ENCODE measurements at places on chromosomes 13 and 19. TPM values are rescaled to one million over a fixed set of nuclear protein-coding genes. Genes with fewer than 3 reads are reported as not detected.

DNA sequence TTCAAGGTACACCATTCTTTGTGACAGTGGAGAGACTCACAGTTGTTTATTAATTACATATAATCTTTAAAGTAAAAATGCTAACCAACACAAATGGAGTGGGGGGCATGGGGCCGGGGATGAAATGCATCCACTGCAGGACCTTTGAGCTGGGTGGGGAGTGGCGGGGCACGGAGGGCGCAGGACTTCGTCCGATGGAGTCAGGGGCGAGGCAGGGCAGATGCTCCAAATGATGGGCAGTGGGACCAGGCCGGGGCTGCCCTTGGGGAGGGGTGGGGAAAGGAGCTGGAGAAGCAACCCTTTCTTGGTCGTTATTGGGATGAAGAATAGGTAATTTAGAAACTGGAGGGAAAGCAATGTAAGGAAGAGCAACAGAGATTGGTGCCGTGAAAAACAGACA, 220.0 kb downstream of the TEX29 start:
- DNase-seq = no peak

DNA sequence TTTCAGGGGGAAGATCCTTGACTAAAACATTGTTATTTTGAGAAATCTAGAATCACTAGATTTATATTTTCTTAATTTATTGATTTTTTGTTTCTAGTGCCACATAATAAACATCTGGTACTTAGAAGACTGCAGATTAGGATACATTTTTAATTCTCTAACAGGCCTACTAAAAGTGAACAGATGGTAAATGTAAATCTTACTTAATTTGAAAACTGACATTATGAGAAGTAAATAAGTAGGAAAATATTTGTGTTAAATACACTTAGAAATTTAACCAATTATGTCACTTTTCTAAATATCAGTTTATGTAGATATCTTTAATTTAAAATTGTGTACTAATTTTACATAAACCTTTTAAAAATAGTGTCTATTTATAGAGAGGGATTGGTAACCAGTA, 2255.6 kb upstream of the PCDH20 start:
- DNase-seq = no peak

DNA sequence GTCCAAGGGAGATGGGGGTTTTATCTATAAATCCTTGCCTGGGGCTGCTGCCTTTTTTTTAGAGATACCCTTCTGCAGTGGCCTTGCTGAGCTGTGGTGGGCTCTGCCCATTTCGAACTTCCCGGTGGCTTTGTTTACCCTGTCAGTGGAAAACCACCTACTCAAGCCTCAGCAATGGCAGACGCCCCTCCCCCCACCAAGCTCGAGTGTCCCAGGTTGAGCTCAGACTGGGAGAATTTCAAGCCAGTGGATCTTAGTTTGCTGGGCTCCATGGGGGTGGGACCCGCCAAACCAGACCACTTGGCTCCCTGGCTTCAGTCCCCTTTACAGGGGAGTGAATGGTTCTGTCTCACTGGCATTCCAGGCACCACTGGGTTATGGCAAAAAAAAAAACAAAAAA, 21.6 kb downstream of the LGALS13 start:
- no peak for DNase-seq

- peak; percentile 87 for DNase-seq
Measured at GRCh38 chr19:6417713-6418561, 6.7 kb downstream of the KHSRP start.

GRCh38 chr13:101185606-101186005, 230.7 kb downstream of the NALCN start:
- no peak for DNase-seq

DNA sequence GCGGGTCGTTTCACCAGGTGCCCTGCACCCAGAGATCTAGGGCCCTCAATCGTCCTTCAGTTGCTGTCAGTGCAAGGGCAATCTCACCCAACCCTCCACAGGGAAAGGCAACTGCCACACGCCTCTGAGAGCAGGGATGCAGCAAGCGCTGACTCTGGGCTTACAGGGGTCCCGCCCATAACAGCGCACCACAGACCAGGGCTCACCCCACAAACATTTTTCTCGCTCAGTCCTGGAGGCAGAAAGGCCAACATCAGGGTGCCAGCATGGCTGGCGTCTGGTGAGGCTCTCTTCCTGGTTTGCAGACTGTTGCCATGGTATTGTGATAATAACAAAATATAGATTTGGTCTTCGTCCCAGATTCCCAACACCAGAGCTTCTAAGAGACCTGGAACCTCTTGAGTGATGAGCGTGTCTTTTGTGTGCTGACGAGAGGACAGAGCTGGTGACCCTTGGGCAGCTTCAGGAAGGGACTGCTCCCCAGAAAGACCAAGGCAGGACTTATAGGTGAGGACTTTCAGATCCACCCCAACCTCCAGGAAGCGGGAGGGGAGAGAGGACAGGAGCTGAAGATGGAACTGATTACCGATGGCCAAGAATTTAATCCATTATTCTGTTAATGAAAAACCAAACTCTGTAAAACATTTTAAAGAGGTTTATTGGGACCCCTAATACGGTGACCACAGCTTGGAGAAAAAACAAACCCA, 51.3 kb downstream of the C13orf46 start:
- no peak for DNase-seq

- no peak for DNase-seq
Measured at GRCh38 chr13:98900442-98900841, 77.4 kb downstream of the DOCK9 start.

GRCh38 chr13:59447846-59448620, 715.7 kb downstream of the DIAPH3 start:
- DNase-seq = no peak

- DNase-seq = no peak
Measured at GRCh38 chr13:44879452-44880058, 109.7 kb downstream of the NUFIP1 start.

GRCh38 chr19:9937001-9937411, 691 bp upstream of the OLFM2 start:
- DNase-seq = no peak

DNA sequence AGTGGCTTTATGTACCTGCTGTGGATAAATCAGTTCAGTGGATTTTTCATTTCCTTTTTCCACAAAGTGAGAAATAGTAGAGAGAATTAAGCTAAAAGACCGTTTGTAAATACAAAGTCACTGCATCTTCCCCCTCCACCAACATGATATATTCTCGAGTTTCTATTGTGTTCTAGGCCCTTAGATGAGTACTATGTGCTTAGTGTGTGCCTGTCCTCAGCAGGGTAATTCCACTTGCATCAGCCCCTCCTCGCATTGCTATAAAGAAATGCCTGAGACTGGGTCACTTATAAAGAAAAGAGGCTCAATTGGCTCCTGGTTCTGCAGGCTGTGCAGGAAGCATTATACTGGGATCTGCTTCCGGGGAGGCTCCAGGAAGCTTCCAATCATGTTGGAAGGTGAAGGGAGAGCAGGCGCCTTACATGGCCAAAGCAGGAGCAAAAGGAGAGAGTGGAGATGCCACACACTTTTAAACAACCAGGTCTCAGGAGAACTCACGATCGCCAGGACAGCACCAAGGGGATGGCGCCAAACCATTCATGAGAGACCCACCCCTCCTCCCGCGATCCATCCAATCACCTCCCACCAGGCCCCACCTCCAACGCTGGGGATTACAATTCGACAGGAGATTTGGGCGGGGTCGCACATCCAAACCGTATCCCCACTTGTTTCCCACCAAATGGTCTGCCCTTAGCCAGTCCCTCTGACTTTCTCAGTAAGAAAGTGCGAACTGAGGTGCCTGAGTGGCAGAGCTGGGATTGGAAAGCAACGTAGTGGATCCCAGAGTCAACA, 102.3 kb upstream of the ABCC4 start:
- DNase-seq = no peak

DNA sequence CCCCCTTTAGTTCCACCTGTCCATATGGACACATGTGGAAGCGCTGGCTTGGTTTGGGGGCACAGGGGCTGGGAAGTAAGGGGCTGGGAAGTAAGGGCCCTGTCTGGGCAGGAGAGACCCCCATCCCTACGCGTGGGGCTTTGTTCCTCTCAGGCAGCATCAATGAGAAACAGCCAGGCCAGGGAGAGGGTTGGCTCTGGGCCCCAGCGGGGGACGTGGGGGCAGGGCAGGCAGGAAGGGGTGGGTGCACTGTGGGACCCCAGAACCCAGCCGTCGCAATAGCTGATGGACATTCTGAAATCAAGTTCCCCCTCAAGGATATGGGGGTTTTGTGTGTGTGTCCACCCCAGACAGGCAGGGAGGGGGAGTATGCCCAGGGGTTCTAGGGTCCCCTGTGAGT, 1.2 kb downstream of the NCAN start:
- DNase-seq = no peak

- no peak for DNase-seq
Measured at GRCh38 chr13:37127691-37128241, 22.3 kb upstream of the CSNK1A1L start.

GRCh38 chr13:31725841-31726240, 13.5 kb upstream of the RXFP2 start:
- DNase-seq = no peak

DNA sequence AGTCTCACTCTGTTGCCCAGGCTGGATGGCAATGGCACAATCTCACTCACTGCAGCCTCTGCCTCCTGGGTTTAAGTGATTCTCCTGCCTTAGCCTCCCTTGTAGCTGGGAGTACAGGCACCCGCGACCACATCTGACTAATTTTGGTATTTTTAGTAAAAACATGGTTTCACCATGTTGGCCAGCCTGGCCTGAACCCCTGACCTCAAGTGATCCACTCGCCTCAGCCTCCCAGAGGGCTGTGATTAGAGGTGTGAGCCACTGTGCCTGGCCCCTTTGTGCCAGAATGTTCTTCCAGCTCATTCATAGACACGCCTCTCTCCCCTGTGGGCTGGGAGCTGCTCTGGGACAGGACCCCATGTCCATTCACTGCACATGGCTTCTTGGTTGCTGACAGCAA, 9.1 kb downstream of the MYDGF start:
- no peak for DNase-seq

- DNase-seq = no peak
Measured at GRCh38 chr13:111370570-111371535, 50.4 kb downstream of the TEX29 start.

- no peak for DNase-seq
Measured at GRCh38 chr19:30718707-30719106, 346.5 kb downstream of the ZNF536 start.

GRCh38 chr13:27920677-27921420, 1.0 kb downstream of the PDX1 start:
- no peak for DNase-seq

- DNase-seq = no peak
Measured at GRCh38 chr13:103007427-103007762, 58.8 kb downstream of the SLC10A2 start.

GRCh38 chr13:78323040-78323439, 280.3 kb downstream of the POU4F1 start:
- no peak for DNase-seq

GRCh38 chr19:9306443-9306842, 3.2 kb downstream of the ZNF699 start:
- no peak for DNase-seq

DNA sequence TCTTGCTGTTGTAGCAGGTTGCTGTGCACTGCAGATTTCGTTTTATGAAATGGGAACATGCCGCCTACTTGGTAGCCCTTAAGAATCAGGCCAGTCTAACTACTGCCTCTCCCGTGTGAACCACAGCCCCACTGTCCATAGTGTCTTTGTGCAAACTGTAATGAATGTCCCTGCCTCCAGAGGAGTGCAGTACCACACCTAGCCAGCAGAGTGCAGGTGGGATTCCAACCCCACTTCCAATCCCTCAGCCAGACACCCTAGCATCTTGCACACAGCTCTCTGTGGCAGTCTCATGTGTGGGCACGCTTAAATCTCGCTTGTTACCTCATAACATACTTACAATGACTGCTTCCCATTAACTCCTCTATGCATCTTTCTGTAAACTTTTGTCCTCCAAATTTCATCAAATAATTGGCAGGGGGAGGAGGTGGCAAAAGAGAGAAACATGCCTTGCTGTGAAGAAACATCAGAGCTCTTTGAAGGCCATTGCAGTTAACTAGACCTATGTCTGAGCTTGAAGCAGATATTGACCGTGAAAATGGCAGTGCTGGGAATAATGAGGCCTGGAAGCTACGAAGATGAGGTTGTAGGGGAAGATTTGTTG, 47.2 kb downstream of the ZAR1L start:
- DNase-seq = no peak

- DNase-seq = no peak
Measured at GRCh38 chr13:111262281-111262680, 58.2 kb upstream of the TEX29 start.

- DNase-seq = no peak
Measured at GRCh38 chr19:28482221-28482620, 730.7 kb downstream of the UQCRFS1 start.

DNA sequence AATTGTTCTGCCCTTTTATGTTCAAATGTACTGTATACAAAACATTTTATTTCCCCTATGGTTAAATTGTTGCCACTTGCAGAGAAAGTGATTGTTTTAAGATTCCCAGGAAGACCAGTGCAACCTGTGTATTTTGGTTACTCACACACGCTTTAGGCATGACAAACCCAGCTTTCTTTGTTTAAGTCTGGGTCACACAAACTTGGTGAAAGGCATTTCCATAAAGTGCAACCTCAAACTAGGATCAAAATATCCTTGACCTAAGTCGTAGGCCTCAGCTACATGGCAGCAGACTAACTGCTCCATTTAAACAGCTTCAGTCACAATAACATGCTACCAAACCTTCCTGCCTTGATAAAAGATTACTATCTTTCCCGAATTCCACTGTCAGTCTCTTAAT, 639.0 kb upstream of the PRR20A start:
- DNase-seq = no peak

DNA sequence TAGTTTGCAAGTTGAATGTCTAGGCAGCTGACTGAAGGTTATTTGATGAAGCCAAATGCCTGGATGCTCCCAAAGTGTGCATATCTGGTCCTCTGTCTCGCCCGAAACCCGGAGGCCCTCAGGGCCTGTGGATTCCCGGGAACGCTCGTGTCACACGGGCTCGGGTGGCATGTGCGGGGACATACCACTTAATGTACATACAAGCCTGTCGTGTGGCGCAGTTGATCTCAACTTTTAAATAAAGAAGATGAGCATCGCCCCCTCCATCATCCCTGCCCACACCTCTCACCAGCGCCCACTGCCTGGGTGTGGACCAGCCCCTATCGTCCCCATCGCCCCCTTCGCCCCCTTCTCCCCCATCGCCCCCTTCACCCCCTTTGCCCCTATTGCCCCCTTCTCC, 33.9 kb downstream of the ATP11A start:
- no peak for DNase-seq

The IGFL1 gene
- total RNA-seq = not detected

The BORA gene
- total RNA-seq = 4.4 TPM

The ZNF709 gene
- 20.0 TPM for total RNA-seq

The MEF2B gene
- 0.27 TPM for total RNA-seq

The UBE2L5 gene
- 0.64 TPM for total RNA-seq

The C19orf47 gene
- total RNA-seq = 13.7 TPM

The SMIM44 gene
- total RNA-seq = not detected

The POSTN gene
- 32.7 TPM for total RNA-seq

The ZNF865 gene
- 1.7 TPM for total RNA-seq

The ZNF283 gene
- total RNA-seq = 50.4 TPM

The DIRAS1 gene
- total RNA-seq = 19.1 TPM

The KLK13 gene
- not detected for total RNA-seq

The ADAMTSL5 gene
- total RNA-seq = not detected

The SIGLEC5 gene
- total RNA-seq = 0.27 TPM

The EGLN2 gene
- 51.3 TPM for total RNA-seq

The AXL gene
- 10.6 TPM for total RNA-seq

Measured in cerebellum (tissue), 4 donors.